ENCODE measurements at places on chromosomes 1 and 21.

- no peak for DNase-seq
Observed at GRCh38 chr1:41426201-41426890, 58.1 kb downstream of the EDN2 start.

GRCh38 chr1:14470802-14471201, 127.7 kb upstream of the KAZN start:
- no peak for DNase-seq

DNA sequence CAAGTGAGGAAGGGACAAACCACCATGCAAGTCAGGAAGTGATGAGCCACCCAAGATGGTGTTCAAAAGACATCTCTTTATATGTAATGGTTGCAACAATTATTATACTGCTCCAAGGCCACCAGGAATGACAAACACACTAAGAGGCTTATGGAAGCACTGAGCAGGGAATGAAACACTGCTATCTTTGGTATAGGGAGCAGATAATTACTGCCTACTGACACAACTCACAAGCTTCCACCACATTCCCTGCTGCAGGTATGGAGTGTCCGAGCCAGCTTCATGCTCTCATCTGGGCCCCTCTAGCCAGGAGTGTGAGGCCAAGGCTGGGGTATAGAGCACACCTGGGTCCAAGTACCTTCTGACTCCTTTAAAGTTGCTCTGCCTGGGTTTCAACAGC, 371.4 kb downstream of the HHAT start:
- DNase-seq: no peak

GRCh38 chr21:45385549-45386050, 19.4 kb upstream of the COL18A1 start:
- no peak for DNase-seq

- peak; percentile 65 for DNase-seq
Observed at GRCh38 chr1:202462342-202463076, 114.0 kb downstream of the PPP1R12B start.

All from NCI-H524 (cell line).